Forelimb muscle (tissue), 1 donor: ENCODE measurements at places on chromosomes 12 and 14. TPM values are rescaled to one million over a fixed set of nuclear protein-coding genes. Genes with fewer than 3 reads are reported as not detected.

The JDP2 gene
- polyA plus RNA-seq, result 45.3 TPM

The REP15 gene
- 0.90 TPM for polyA plus RNA-seq

The FSCB gene
- not detected for polyA plus RNA-seq

The ERC1 gene
- polyA plus RNA-seq, result 20.4 TPM

The PLXNC1 gene
- 16.7 TPM for polyA plus RNA-seq

The LIN7A gene
- 2.3 TPM for polyA plus RNA-seq

- no peak for DNase-seq
These were observed 50.0 kb downstream of the PPFIBP1 start for GRCh38 chr12:27573972-27574371.

GRCh38 chr14:22613106-22613695, 15.1 kb downstream of the ABHD4 start:
- DNase-seq, result no peak

DNA sequence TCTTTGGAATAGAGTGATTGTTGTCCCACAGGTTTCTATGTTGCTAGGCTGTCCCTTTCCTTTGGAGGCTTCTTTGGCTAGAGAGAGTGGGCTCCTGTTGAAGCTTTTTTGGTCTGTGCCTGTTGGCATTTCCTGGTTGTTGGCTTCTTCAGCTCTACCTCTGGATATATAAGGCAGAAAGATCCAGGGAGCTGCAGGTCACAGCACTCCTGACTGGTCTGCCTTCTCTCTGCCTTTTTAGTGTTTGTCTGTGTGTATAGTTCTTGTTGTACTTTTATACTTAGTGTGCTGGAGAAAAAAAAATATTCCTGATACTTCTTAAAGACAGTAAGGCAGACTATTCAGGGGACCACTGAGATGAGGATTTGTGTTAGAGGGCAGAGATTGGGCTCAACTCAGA, 202.7 kb downstream of the FBXL14 start:
- DNase-seq, result no peak

GRCh38 chr12:7750350-7750749, 3.2 kb upstream of the CLEC4C start:
- DNase-seq, result no peak

DNA sequence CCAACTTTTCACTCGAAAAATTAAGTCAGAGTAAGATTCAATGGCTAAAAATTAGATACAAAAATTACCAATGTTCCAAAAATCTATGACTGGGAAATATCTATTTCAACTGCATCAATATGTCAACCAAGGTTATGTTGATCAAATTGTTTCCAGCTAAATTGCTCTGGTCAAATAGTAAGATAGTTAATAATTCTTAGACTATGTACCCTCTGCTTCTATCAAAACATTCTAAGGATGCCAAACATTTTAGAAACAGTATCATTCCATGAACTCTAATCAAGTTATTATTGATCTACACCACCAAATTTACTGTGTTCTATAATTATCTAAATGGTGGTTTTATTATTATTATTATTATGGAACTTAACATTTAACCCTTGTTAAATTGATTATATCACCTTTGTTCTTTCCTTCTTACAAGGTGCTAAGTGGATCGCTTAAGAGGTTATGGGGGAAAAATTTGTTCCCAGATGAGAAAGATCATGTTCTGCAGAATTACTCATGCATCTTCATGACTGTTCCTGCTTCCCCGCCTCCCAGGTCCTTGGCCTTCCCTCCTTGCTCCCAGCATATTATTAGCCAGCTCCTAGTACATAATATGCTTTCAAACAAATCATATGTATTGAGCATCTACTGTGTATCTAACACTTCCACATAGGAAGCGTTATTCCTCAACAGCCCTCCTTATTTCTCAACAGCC, 240.5 kb upstream of the KRR1 start:
- no peak for DNase-seq

DNA sequence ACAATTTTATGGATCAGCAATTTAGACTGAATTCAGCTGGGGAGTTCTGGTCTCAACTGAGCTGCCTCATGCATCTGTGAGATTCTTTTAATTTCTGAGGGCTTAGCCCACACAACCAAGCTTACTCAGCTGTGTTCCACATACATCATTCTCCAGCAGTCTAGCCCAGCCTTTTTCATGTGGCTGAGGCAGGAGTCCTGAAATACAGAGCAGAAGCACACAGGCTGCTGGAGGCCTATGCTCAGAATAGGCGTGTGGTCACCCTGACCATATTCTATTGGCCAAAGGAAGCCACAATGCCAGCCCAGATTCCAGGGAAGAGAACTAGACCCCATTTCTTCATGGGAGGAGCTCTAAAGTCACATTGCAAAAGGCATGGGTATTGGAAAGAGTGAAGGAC, 72.3 kb upstream of the DHRS4 start:
- no peak for DNase-seq

DNA sequence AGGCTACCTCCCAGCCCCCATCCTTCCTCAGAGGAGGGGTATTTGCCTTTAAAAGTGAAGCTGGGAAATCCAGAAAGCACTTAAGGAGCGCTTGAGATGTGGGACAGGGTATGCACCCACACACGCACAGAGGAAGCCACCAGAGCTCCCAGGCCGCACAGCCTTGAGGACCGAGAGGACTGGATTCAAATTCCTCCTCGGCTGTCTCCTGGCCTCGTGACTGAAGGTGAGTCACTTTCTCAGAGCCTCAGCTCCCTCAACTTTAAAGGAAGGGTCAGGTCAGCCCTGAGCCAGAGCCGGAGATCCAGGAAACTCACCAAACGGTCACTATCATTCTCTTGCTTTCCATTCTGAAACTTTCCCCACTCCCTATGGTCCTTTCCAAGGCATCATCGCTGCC, 37.6 kb downstream of the BCL11B start:
- no peak for DNase-seq

- DNase-seq, result no peak
These were observed 89.3 kb downstream of the GARIN6 start for GRCh38 chr12:99736760-99737269.

GRCh38 chr12:43347026-43347425, 205.0 kb downstream of the ADAMTS20 start:
- DNase-seq, result no peak

DNA sequence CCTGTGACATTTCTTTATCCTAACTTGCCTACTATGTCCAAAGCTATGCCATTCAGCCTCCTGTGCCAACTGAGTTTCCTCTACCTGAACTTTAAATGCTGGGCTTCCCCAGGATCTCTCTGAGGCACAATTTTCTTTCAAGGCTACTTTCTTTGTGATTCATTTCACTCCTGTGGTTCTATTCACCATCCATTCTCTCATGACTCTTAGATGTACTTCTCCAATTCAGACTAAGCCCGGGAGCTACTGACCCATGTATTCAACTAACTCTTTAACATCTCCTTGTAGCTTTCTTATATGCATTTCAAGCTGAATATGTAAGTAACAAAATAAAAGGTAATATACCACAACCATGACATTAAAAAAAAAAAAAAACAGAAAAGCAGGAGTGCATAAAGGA, 738.9 kb upstream of the USP15 start:
- DNase-seq, result no peak
